ENCODE measurements at places on chromosomes 3 and 15. TPM values are rescaled to one million over a fixed set of nuclear protein-coding genes. Genes with fewer than 3 reads are reported as not detected.

DNA sequence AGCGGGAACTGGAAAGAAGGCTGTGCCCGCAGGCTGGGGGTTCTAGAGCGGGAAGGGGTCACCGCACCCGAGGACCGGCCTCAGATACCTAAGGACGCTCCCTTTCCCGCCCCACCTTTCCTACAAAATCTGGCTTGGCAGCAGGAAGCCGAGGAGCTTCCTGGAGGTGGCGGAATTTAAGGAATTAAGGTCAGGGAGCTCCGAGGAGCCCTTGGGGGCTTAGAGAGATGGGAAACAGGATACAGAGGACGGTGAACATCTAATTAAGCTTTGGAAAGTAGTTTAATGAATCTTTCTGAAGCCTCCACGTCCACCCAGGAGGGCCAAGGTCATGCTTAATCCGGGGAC lies 507 bp upstream of the AP3B2 start:
- no peak for DNase-seq

DNA sequence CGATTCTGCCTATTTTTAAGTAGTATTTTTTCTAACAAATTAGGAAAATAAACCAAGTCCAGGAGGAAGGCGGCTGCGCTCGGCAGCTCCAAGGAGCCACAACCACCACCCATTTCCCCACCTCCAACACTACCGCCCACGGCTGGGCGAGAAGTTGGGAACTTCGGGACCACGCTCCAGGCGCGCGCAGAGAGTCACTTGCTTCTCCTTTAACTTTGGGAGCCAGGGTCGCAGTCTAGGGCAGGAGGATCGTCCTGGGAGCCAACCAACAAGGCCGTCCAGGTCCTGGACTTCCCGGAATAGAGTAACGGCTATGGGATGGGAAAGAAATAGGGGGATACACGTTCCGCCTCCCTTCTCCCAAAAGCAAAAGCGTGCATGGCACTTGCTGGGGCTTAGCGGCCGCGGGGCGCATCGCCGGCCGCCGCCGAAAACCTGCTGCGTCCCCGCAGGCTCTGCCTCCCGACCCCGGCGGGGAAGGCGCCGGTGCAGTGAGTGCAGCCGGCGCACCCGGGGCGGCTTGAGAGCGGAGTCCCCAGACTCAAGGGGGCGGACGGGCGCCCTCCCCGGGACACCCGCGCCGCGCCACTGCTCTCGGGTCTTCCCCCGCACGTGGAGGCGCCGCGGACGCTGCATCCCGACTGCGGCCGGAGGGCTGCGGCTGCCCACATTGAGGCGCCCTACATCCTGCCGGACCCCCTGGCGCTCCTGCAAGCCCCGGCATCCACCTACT lies 699 bp downstream of the MEGF11 start:
- peak; percentile 13 for DNase-seq

DNA sequence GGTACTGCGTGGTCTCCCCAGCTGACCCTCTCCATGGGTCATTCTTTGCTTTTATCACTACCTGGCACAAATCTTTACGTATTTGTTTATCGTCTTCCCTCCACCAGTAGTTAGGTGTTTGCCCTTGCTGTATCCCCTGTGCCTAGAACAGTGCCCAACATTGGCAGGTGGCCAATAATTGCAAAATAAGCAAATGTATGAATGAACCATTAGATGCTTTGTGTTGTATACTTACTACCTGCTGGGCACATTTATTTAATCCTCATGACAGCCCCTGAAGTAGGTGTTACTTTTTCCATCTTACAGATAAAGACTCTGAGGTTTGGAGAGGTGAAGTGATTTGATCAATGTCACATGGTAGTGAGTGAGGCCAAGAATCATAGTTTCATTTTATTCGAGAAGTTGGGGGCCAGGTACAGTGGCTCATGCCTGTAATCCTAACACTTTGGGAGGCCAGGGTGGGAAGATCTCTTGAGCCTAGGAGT lies 2.0 kb upstream of the TWF2 start:
- no peak for DNase-seq

DNA sequence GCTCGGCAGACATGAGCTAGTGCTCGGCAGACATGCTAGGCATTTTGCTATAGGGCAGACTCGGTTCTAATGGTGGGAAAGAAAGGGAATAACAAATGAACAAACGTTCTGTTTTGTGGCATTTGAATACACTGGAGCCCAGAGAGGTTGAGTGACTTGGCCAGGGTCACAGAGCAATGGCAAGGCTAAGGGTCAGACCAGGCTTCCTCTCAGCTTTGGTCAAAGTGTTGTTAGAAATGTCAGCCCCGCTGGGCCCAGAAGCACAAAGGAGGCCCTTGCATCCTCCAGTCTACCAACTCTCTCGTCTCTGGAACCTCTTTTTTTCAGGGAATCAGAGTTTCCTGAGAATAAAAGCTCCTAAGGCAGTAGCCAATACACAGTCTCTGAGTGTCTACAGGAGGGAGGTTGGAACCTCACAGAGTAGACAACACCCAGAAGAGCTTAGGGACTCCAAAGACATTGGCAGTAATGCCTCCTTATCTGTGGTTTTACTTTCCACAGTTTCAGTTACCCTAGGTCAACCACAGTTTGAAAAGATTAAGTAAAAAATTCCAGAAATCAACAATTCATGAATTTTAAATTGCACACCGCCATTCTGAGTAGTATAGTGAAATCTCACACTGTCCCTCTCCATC lies 47.3 kb downstream of the SSUH2 start:
- peak; percentile 54 for DNase-seq

DNA sequence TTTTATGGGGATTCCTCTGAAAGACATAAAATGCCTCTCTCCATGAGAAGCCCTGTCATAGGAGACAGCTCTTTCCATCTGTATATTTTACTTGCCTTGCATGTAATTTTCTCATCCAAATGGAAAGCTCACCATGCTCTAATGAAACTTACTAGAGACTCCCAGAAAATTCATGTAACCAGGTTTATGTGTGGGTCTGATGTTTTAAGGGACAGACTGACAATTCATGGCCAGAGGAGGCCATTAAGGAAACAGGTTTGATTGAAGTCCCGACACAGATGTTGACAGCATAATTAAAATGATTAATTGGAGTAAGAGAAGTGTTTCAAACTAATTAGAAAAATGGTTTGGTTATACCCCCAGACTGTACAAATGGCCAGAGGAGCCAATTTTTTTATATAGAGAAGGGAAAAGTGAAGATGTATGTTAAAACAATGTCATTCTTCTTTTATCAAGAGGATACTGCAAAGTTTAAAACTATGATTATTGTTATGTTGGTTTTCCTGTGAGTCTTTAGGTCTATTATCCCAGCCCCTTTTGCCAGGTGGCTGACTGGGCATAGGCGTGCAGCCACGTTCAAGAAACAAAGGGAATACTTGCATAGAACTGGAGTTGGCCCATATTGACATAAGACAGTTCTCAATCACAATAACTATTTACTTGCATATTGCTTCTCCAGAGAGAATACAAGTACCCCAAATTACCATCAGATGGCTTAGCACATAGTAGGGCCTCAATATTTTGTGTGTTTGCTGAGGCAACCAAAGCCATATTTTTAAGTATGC lies 64.8 kb downstream of the RBMS3 start:
- DNase-seq = no peak

DNA sequence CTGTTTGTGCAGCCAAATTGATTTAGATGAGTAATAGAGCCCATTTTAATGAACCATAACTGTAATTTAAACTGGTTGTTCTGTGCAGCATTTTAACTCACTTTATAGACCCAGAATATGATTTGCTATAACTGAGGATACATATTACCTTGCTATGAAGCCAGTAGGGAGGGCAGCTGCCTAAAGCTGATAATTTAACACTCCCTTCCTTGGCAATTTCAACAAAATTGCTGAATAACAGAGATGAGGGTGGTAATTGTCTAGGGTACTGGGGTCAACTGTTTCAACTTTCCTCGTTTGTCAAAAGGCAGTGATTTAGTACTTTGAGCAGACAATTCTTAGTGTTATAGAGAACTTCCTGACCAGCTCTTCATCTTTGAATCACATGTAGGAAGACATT lies 304.9 kb upstream of the POU1F1 start:
- no peak for DNase-seq

- peak; percentile 82 for DNase-seq
These were observed 276.0 kb downstream of the GBE1 start for GRCh38 chr3:81485444-81485865.

- DNase-seq = no peak
These were observed 14.7 kb downstream of the RARRES1 start for GRCh38 chr3:158717576-158717975.

DNA sequence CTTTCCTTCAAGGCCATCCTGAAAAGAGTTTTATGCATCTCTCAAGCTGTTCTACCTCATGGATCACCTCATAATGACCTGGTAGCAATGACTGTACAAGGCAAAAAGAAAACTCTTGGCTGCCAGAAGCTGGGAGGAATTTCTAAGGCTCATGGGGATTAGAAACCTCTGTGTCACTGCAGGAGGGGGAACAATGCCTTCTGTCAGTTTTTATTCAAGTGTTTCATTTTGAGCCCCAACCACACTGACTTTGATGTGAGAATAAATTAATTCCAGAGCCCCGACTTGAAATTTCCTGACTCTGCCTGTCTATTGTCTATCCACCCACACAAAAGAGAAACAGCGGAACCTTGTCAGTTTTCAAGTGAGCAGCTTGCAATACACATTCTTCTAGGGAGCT lies 58.7 kb upstream of the MRPL3 start:
- DNase-seq = peak; percentile 15

GRCh38 chr3:24748520-24748919 lies 253.9 kb upstream of the THRB start:
- no peak for DNase-seq

DNA sequence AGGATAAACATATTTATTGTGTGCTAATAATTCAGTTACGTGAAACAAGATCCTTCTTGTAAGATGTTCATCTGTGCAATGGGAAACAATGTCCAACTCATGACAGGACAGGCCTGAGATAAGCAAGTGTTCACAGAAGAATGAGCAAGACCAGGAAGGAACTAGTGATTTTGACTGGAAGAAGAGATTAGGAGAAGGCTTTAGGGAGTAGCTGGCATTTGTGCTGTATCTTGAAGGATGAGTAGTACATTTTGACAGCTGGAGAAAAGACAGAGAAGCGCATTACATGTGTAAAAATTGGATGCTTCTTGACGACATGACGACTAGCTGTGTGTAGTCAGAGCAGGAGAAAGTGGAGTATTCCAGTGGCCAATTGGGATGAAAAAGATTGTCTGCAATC lies 48.4 kb downstream of the GBE1 start:
- peak; percentile 83 for DNase-seq

DNA sequence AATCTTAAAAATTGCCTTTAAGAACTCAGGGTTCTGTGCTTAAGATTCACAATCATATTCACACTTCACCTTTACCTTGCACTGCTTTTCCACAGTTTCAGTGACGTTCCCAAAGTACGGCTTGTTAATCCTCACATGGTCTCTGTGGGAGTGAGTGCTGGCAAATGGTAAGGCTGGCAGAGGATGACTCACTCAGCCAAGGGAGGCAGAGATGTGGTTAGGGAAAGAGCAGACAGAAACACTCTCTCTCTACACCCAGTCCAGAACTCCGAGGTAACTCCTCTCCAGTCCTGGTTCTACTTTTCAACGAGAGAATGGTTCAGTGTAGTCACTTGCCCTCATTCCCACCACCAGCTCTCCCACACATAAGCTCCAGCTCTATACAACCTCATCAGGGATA lies 33.1 kb downstream of the RASGRP1 start:
- DNase-seq = no peak

- DNase-seq = no peak
These were observed 96.1 kb downstream of the FMN1 start for GRCh38 chr15:33098094-33099058.

- no peak for DNase-seq
These were observed 318.0 kb upstream of the GBE1 start for GRCh38 chr3:82079335-82079890.

- no peak for DNase-seq
These were observed 61.4 kb upstream of the CLDN18 start for GRCh38 chr3:137948400-137949072.

GRCh38 chr3:45573591-45573990 lies 21.0 kb upstream of the LIMD1 start:
- DNase-seq = no peak

DNA sequence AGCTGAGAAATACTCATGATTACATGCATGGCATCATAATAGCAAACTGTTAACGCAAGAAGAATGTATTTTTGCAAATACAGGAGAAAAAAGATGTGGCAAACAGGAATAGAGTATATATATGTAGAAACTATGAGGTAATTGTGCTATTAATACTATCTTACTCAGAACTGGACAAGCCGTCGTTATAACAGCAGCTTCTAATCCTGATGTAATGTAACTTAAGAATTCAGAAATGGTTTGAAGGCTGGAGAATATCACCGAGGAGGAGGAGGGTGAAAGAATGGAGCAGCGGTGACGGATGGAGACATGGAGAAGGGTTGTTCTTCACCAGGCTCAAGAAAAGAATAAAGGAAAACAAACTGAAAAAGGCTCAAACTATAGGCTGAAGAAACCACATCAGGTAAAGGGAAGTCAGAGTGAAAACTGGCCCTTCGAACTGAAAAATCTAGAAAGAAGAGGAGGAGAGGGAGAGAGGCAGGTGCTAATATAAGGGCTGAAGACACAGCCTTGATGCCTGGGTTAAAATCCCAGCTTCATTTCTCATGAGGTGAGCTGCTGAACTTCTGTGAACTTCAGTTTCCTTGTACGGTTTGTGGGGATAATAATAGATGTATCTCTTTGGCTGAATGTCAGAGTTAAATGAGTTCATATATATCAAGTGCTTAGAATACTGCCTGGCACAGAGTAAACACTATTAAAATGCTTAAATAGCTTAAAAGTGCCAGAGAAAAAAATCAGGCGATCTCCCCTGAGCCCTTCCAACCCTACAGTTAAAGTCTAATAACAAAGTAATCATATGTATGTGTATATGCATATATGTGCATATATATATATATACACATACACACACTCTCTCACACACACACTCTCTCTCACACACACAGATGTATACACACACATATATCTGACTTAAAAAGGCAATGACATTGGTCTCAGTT lies 43.9 kb downstream of the GOLIM4 start:
- DNase-seq = peak; percentile 55

DNA sequence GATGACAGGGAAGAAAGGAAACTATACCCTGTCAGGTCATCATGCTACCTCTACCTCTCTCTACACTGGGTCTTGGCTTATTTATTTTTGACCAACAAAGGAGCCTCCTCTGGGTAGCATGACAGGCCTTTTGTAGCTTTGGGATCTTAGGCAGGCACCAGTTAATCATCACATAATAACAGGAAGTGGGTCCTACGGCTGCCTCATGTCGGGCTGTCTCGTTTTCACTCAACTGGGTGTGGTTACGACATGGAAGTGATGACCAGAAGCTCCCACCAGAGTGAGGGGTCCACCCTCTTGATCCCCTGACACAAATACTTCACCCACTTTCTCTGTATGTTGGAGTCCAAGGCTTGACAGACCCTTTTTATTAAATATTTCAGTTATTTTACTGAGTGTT lies 105.3 kb downstream of the CD47 start:
- no peak for DNase-seq

The GOLGA6A gene
- total RNA-seq = 2.6 TPM

The VWA5B2 gene
- 1.7 TPM for total RNA-seq

The LIPH gene
- total RNA-seq = 2.2 TPM

The SNTN gene
- 6.3 TPM for total RNA-seq

The WNT7A gene
- total RNA-seq = 1.4 TPM

The LYSMD2 gene
- total RNA-seq = 8.4 TPM

The PTX3 gene
- 33.0 TPM for total RNA-seq

The AADACL2 gene
- 8.7 TPM for total RNA-seq

All from umbilical cord (tissue), 2 donors.